Posterior vena cava (tissue), 2 donors: ENCODE measurements at places on chromosomes 5 and 9. TPM values are rescaled to one million over a fixed set of nuclear protein-coding genes. Genes with fewer than 3 reads are reported as not detected.

DNA sequence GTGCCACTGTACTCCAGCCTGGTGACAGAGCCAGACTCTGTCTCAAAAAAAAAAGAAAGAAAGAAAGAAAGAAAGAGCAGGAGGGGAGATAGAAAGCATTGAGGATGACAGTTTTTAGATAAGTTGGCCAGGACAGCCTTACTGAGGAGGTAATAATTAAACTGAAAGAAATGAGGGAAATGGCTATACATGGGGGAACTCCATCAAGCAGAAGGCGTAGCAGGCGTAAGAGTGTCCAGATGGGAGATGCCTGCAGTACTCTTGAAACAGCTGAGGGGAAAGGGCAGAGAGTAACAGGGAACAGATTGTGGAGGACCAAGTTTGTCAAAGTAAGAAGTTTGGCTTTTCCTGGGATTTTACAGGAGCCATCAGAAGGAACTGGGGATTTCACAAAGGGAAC lies 57.5 kb downstream of the HMGCS1 start:
- DNase-seq: no peak

- no peak for DNase-seq
These were observed at the start of gene LAMC3 for GRCh38 chr9:131008909-131009618. LAMC3 (plus strand) TSS chr9:131009174; CDS start chr9:131009215, 41 bp downstream.

DNA sequence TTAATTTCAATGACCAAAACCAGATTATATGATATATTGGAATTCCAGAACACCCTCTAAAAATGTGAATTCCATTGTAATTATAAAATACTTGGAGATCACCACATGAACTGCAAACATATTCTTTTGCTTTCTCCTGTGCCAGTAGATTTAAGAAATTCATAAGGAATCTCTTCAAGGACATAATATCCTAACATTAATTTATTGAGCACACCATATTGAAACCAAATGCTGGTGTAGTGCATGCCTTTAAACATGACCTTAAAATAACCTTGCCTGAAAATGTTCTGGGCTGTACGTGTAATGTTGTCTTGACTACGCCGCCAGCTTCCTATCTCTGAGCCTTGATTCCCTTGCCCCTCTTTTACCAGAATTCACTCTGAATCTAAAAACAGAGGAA lies 205.0 kb upstream of the ACTBL2 start:
- DNase-seq: no peak

GRCh38 chr5:132298298-132299212 lies 4.4 kb downstream of the SLC22A4 start:
- no peak for DNase-seq

GRCh38 chr9:131503626-131504465 lies 1.1 kb downstream of the POMT1 start:
- no peak for DNase-seq

DNA sequence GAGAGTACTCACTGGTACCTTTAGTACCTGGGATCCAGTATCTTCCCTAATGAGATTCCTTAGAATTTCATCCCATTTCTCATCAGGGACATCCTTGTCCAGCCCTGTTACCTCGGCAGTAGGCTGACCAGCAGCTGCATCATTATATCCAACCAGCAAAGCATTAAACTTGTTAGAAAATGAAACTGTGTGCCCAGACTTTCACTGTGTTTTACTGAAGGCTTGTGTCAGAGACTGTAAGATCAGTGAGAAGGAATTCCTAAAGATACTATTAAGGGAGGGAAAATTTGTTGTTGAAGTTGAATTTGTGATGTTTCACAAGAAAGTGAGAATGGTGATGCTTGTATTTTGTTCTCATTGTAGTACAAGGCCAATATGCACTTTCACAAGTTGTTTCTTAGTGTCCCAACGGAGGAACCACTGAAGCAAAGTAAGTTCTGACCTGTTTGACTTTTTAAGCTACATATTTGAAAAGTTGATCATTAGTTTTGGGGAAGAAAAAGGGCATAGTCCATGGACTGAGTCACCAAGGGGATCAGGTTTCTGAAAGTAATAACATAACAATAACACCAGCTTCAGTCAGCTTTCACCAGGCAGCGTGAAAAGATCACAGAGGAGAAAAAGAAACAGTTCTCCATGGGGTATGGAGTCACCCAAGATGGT lies 48.8 kb downstream of the GRAMD2B start:
- DNase-seq: no peak

- DNase-seq: no peak
These were observed 8.1 kb upstream of the CYSTM1 start for GRCh38 chr5:140166911-140167310.

Gene NNT
- 62.4 TPM for total RNA-seq

Gene JAKMIP2
- total RNA-seq: 0.10 TPM

Gene PRPF4
- 13.7 TPM for total RNA-seq

Gene FOXD4L5
- 0.14 TPM for total RNA-seq
